ENCODE measurements at places on chromosomes 1 and 21.

- H3K4me3 ChIP-seq, result no peak overlapping the region
- no peaks in the 10 kb centered on the region for H3K36me3 ChIP-seq
- H3K27ac ChIP-seq, result no peak overlapping the region
- DNase-seq, result no peak
- H3K4me1 ChIP-seq, result no peaks in the 10 kb centered on the region
Observed at GRCh38 chr1:187873126-187873525, 1044.4 kb downstream of the PLA2G4A start.

DNA sequence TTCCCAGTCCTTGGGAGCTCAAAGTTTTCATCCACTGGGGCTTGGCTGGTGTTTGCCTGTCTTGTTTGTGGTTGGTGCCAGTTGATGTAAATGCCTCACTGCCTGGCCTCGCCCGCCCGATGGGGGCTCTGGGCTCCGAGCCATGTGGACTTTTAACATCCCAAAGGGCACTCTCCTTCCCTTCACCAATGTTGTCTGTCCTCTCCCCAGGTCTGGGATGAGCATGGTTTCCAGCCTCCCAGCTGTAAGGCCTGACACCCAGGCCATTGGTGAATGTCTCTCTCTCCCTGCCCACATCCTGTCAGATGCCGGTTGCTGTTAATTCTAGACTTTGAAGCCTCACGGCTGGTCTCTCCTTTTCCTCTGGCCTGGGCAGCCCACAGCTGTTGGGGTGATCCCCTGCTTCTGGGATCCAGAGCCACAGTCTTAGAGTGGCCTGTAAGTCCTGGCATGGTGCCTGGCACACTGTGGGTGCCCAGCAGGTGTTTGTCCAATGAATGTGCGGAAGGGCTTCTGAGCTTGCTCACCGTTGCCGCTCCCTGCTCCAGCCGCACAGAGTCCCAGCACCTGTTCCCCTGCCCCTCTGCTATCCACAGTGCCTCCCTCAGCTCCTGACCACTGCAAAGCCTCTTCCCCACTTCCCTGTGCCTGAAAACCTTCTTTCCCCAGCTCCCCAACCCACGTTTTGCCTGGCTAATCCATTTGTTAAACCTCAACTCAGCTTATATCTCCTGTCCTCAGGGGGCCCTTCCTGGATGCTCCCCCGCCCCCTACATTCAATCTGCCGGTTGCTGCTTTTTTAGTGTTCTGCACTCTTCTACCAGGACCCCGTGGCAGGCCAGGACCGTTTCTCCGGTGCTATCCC, 3.3 kb upstream of the C1orf174 start:
- H3K4me3 ChIP-seq, result no peak overlapping the region
- H3K27ac ChIP-seq, result no peak overlapping the region
- no peaks in the 10 kb centered on the region for H3K27me3 ChIP-seq
- H3K36me3 ChIP-seq, result peaks cover 5% of the 10 kb centered on the region
- H3K4me1 ChIP-seq, result peaks cover 22% of the 10 kb centered on the region

GRCh38 chr1:5733596-5733995, 258.6 kb downstream of the NPHP4 start:
- H3K27me3 ChIP-seq, result no peaks in the 10 kb centered on the region
- no peaks in the 10 kb centered on the region for H3K4me1 ChIP-seq
- no peak overlapping the region for H3K4me3 ChIP-seq
- H3K27ac ChIP-seq, result no peak overlapping the region
- H3K36me3 ChIP-seq, result no peaks in the 10 kb centered on the region
- no peak for DNase-seq

- H3K27me3 ChIP-seq, result no peaks in the 10 kb centered on the region
- no peaks in the 10 kb centered on the region for H3K36me3 ChIP-seq
- peaks cover 12% of the 10 kb centered on the region for H3K4me1 ChIP-seq
- H3K4me3 ChIP-seq, result no peak overlapping the region
- no peak for DNase-seq
Observed at GRCh38 chr1:64624808-64625207, 120.1 kb upstream of the RAVER2 start.

- H3K4me1 ChIP-seq, result no peaks in the 10 kb centered on the region
- peak; percentile 6 for DNase-seq
- no peak overlapping the region for H3K27ac ChIP-seq
- no peak overlapping the region for H3K4me3 ChIP-seq
- no peaks in the 10 kb centered on the region for H3K36me3 ChIP-seq
Observed at GRCh38 chr1:29498126-29499103, 262.1 kb downstream of the PTPRU start.

DNA sequence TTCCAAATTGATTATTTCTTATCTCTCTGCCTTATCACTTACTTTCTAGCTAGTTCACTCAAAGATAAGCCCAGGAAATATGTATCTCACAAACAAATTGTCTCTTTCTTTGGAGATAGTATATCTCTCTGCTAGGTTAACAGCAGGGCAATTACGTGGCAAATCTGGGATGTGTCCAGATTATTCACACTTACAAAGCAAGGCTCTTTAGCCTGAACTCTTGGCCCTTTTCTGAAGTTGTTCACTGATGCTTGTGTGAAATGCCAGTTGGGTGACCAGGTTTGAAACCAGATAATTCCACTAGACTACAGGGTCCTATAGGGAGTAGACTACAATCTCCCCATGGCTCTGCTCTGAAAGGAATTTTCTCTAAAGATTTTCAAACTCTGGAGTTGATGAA, 30.8 kb upstream of the FAM78B start:
- H3K4me1 ChIP-seq, result no peaks in the 10 kb centered on the region
- H3K4me3 ChIP-seq, result no peak overlapping the region
- no peaks in the 10 kb centered on the region for H3K27me3 ChIP-seq
- no peak overlapping the region for H3K27ac ChIP-seq
- H3K36me3 ChIP-seq, result no peaks in the 10 kb centered on the region
- no peak for DNase-seq

DNA sequence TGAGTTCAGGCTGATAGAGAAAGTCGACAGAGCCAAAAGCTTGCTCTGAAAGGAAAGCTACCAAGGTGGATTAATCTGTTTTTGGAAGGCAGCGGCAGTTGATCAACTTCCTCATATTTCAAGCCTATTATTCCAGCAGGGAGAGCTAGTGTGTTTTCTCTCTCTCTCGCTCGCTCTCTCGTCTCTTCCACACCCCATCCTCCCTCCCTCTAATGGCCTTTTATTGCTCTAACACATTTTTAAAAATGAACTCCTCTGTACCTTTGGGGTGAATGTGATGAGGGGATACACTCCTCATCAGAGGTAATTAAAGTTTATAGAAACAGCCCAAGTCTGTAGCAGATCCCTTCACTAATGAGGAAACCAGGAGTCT, 126.4 kb downstream of the CLIC6 start:
- H3K36me3 ChIP-seq, result peaks cover 56% of the 10 kb centered on the region
- DNase-seq, result no peak
- peak overlapping the region; percentile 94 for H3K27ac ChIP-seq
- H3K27me3 ChIP-seq, result peaks cover 5% of the 10 kb centered on the region
- peaks cover 56% of the 10 kb centered on the region for H3K4me1 ChIP-seq
- H3K4me3 ChIP-seq, result peak overlapping the region; percentile 71

DNA sequence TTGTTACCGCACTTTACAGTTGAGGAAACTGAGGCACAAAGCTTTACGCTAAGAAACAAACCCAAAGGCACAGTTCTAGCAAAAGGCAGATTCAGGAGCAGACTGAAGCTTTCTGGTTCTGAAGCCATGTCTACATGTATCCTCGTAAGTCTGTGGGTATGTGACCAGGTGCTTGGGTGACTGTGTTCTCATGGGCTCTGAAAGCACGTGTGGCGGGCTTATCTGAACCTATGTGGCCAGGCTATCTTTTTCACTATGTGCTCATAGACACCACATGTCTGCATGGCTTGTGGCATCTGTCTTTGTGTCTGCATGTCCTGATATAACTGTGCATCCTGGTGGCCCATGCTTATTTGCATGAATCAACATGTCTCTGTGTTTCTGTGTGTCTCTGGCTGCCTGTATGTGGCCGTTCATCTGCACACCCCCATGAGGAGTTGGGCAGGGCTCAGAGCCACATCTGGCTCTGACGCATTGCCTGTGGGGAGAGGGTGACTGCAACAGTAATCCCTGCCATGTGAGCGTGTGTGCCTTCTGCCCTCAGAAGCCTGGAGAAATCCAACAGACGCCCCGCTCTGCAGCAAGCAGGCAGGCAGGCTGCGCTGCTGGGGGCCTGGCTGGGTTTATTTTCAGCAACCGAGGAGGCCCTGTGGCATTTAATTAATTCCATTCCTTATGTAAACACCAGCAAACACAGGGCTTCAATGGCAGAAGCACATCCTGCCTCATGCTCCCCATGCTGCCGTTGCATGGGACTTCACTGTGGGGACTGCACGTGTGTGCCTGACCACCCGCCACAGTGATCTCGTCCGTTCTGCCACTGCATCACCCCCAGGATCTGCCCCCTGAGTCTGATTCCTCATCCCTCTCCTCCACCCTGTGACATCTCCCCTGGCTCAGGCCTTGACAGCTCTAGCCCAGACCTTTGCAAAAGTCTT, 115.4 kb downstream of the TRABD2B start:
- H3K4me1 ChIP-seq, result no peaks in the 10 kb centered on the region
- no peak overlapping the region for H3K4me3 ChIP-seq
- no peaks in the 10 kb centered on the region for H3K36me3 ChIP-seq
- no peaks in the 10 kb centered on the region for H3K27me3 ChIP-seq

- H3K36me3 ChIP-seq, result peaks cover 23% of the 10 kb centered on the region
- no peak overlapping the region for H3K27ac ChIP-seq
- no peak for DNase-seq
- no peaks in the 10 kb centered on the region for H3K27me3 ChIP-seq
Observed at GRCh38 chr21:46366091-46366490, 42.1 kb downstream of the PCNT start.

GRCh38 chr1:158149175-158149574, 31.5 kb upstream of the CD1D start:
- peaks cover 75% of the 10 kb centered on the region for H3K4me1 ChIP-seq
- H3K4me3 ChIP-seq, result peak overlapping the region; percentile 88
- peak overlapping the region; percentile 35 for H3K27ac ChIP-seq
- no peaks in the 10 kb centered on the region for H3K36me3 ChIP-seq

DNA sequence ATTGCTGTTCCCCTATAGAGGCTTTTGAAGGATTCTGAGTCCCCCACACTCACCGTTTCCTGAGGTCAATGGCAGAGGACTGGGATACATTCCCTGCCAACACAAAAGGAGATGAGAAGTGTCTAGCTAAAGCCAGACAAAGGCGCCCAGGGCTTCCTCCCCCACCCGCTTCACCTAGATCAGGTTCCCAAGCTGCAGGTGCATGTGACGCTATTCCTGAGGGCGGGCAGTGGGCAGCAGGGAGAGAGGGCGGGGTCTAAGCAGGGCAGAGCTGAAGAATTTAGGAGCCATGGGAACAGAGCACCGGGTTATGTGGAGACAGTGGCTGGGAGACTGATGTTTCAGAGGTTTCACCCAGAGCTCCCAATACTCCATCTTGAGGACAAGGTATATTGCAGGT, 6.0 kb upstream of the ARHGEF2 start:
- peaks cover 62% of the 10 kb centered on the region for H3K4me1 ChIP-seq
- H3K4me3 ChIP-seq, result no peak overlapping the region
- H3K36me3 ChIP-seq, result peaks cover 4% of the 10 kb centered on the region
- H3K27ac ChIP-seq, result peak overlapping the region; percentile 95

DNA sequence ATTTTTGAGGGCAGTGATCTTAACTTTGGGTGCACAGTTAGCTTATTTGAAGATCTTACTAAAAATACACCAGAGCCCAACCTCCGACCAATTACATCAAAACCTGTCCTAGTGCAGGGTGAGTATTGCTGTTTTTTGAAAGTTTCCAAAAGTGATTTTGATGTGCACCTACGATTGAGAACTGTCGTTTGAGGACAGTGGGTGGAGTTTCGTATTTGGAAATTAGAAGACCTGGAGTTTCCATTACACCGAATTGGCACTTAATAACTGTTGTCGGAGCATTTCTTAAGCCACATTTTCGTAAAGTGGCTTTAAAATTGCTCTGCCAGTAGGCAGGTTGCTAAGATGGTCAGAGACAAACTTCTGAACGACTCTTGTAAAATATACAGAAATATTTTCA, 1.1 kb downstream of the SOD1 start:
- peak overlapping the region; percentile 97 for H3K4me3 ChIP-seq
- H3K27me3 ChIP-seq, result peaks cover 5% of the 10 kb centered on the region
- peaks cover 27% of the 10 kb centered on the region for H3K36me3 ChIP-seq
- no peak for DNase-seq
- H3K4me1 ChIP-seq, result peaks cover 54% of the 10 kb centered on the region
- H3K27ac ChIP-seq, result peak overlapping the region; percentile 88

DNA sequence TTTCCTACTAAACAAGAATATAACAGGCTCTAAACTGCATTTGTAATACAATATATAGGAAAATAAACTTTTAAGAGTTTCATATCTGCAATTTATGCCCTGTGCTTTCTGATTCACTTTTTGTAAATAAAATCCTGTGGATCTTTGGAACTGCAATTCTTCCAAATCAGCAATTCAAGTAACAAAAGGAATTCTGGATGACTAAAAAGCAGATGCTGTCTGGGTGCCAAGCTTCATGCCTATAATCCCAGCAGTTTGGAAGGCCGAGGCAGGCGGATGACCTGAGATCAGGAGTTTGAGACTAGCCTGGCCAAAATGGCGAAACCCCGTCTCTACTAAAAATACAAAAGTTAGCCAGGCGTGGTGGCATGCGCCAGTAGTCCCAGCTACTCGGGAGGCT, 6.3 kb downstream of the NME7 start:
- no peak overlapping the region for H3K4me3 ChIP-seq
- no peak for DNase-seq
- H3K4me1 ChIP-seq, result peaks cover 12% of the 10 kb centered on the region
- H3K36me3 ChIP-seq, result peaks cover 8% of the 10 kb centered on the region

DNA sequence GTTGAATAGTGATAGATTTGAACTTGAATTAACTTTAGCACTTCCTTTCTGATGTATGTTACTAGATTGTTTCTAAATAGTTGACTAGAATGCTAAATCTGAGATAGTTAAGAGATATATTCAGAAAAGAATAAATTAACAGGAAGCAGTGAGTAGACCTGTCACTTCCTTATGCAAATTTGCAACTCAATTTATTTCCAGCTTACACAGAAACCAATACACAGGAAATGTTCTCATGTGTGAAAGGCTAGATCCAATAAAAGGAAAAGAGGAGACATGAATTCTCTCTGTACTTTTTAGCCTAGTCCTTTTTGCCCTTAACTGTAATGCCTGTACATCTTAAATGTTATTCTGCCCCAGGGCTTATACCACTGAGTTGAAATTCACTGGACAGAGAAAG, 522.3 kb downstream of the COL11A1 start:
- H3K4me3 ChIP-seq, result no peak overlapping the region
- DNase-seq, result no peak
- 0 out of 2 replicates have a peak, but pooled peaks cover 6% of the 10 kb centered on the region for H3K36me3 ChIP-seq
- peaks cover 33% of the 10 kb centered on the region for H3K4me1 ChIP-seq
- no peaks in the 10 kb centered on the region for H3K27me3 ChIP-seq

DNA sequence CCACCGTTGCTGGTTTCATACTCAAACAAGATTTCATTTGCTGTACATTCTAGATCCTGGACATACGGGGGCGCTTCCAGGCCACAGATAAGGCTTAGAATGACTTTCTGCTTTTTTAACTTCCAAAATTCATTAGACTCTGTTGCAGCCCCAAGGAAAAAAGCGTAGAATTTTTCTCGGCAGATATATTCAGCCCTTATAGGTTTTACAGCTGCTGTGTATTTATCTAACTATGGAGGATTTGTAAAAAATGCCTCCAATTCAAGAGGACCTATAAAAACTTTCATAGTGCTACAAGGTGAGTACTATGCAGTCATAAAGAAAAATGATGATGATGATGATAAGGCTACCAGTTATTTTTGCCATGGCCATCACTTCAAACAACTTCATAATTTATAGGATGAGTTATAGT, 51.6 kb downstream of the SLC30A10 start:
- no peaks in the 10 kb centered on the region for H3K36me3 ChIP-seq
- H3K27me3 ChIP-seq, result no peaks in the 10 kb centered on the region
- H3K27ac ChIP-seq, result no peak overlapping the region
- no peaks in the 10 kb centered on the region for H3K4me1 ChIP-seq
- no peak for DNase-seq

Data from HFFc6 (cell line).